Activated naive CD8-positive, alpha-beta T cell treated with anti-CD3 and anti-CD28 coated beads for 36 hours (primary cell): ENCODE measurements at places on chromosomes 5 and 9.

DNA sequence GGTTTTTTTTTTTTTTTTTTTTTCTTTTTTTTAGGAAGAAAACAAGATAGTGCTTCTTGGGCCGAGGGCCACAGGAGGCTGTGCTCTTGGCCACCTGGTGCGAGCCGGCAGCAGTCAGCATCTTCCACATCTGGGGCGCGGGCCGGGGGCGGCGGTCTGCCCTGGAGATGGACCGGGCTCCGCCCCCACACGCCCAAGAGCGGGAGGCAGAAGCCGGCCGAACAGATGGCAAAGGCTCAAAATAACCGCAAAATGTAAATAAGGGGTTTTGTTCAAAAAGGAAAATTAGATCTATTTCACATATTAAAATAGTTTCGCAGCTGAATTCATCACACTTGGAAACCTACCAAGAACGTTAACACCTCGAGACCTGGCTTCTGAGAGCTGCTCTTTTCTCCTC, 51.5 kb upstream of the UBAC1 start:
- H3K27ac ChIP-seq: no peak overlapping the region
- no peaks in the 10 kb centered on the region for H3K27me3 ChIP-seq
- no peaks in the 10 kb centered on the region for H3K4me1 ChIP-seq
- no peak overlapping the region for H3K4me3 ChIP-seq

- H3K4me3 ChIP-seq: no peak overlapping the region
These were observed 98.9 kb downstream of the CFAP95 start for GRCh38 chr9:69919461-69920061.

DNA sequence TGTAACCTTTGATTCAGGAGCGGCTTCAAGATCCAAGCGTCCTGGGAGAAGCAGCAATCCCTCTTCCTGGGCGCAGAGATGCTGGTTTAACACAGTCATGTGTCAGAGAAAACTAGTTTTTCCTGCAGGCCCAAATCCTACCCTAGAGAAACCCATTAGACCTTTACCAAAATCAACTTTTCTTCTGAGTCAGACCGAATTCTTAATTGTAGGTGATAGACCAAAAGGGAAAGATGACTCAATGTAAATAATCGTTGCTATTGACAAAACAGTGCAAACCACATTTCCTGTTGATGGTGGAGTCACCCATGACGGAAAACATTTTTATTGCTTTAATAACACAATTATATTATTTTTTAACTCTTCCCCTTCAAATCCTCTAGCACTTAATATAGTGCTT, 40.1 kb downstream of the SLC1A1 start:
- no peak overlapping the region for H3K4me3 ChIP-seq
- H3K4me1 ChIP-seq: peaks cover 12% of the 10 kb centered on the region
- H3K27ac ChIP-seq: no peak overlapping the region
- H3K36me3 ChIP-seq: peaks cover 4% of the 10 kb centered on the region
- DNase-seq: no peak

DNA sequence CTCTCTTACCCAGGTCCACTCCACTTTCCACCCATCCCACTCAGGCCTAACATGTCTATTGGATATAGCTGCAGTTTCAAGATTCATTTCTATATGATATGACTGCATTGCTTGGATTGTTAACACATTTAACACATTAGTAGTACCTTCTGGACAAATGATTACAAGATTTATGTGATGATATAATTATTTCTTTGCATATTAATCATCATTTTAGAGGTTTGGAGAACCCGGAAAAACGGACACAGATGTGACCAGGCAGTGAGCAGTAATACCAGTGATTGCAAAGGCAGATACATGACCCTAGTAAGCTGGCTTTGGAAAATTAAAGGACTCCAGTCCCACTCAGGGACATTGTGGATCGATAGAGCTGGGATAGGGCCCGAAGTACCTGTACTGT, 103.8 kb downstream of the PRR16 start:
- no peaks in the 10 kb centered on the region for H3K36me3 ChIP-seq
- no peak for DNase-seq
- H3K4me3 ChIP-seq: no peak overlapping the region
- no peak overlapping the region for H3K27ac ChIP-seq

DNA sequence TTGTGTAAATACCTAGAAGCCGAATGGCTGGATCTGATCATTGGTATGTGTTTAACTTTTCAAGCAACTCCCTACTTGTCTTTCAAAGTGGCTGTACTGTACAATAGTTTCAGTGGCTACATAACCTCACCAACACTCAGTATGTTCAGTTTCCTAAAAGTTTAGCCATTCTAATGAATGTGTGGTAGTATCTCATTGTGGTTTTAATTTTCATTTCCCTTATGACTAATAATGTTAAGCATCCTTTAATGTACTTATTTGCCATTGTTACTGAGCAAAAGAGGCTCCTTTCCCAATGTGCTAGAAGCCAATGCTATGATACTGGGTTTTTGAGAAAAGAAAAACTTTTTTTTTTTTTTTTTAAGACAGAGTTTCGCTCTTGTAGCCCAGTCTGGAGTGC, 27.8 kb upstream of the ALDOB start:
- H3K4me3 ChIP-seq: no peak overlapping the region
- DNase-seq: no peak
- H3K27ac ChIP-seq: no peak overlapping the region

- no peak overlapping the region for H3K4me3 ChIP-seq
- no peaks in the 10 kb centered on the region for H3K36me3 ChIP-seq
- no peak overlapping the region for H3K27ac ChIP-seq
- DNase-seq: no peak
- H3K4me1 ChIP-seq: no peaks in the 10 kb centered on the region
These were observed 356.4 kb upstream of the CCNH start for GRCh38 chr5:87769157-87769556.

DNA sequence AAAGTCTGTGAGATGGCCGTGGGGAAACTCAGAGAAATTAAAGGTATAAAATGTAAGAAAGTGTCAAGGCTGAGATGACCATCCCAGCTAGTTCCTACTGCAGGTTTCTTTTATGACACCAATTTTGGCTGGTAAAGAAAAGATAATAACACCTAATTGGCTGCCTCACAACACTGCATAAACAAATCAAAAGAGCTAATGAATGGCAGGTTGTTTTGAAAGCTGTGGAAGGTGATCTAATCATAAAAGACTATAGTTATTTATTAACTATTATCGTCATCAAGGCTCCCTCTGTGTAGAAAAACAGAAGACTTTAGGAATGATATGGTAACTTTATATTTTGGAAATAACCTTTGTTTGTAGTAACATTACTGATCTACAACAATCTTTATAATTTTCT, 3.5 kb upstream of the SPINK5 start:
- H3K4me1 ChIP-seq: no peaks in the 10 kb centered on the region
- no peaks in the 10 kb centered on the region for H3K27me3 ChIP-seq
- no peak for DNase-seq
- H3K36me3 ChIP-seq: no peaks in the 10 kb centered on the region
- no peak overlapping the region for H3K4me3 ChIP-seq

GRCh38 chr5:104088876-104089778, 526.5 kb upstream of the NUDT12 start:
- no peaks in the 10 kb centered on the region for H3K4me1 ChIP-seq
- H3K27ac ChIP-seq: no peak overlapping the region
- H3K27me3 ChIP-seq: no peaks in the 10 kb centered on the region
- no peak for DNase-seq
- H3K36me3 ChIP-seq: no peaks in the 10 kb centered on the region

- H3K36me3 ChIP-seq: no peaks in the 10 kb centered on the region
- no peak for DNase-seq
- peaks cover 6% of the 10 kb centered on the region for H3K27me3 ChIP-seq
- no peak overlapping the region for H3K27ac ChIP-seq
- no peaks in the 10 kb centered on the region for H3K4me1 ChIP-seq
These were observed 159.8 kb upstream of the CCDC152 start for GRCh38 chr5:42596817-42597216.

DNA sequence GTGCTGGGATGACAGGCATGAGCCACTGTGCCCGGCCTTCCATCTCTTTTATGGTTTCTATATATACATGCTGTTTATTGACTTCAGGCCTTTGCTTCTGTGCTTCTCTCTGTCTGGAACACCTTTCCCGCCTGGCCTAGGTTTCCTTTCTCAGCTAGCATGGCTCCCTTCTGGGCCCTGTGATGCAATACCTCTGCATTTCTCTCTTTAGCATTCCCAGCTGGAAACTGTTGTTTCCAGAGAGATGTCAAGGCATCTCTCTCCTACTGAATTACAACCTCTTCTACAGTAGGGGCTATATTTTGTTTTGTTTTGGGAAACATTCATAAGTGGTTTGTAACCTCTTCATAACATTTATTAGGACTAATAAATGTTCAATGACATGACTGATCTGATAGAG, 57.1 kb downstream of the RPS23 start:
- no peaks in the 10 kb centered on the region for H3K36me3 ChIP-seq
- no peak for DNase-seq

DNA sequence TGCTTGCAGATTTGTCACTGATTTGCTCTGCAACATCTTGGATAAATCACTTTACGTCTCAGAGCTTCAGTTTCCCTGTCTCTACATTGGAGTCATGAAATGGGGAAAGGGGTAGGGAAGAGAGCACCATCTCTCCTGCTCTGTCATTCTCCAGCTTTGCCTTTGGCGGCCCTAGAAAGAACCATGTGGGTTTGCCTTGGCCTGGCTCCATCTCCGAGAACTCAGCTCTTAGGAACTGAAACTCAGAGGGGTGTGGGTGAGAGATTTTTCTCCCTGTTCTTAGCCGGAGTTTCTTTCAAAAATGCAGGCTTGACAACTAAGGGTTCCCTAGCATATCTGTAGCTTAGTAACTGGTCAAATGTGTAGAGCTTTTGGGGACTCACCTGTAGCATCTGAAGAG, 123.5 kb downstream of the SMARCA2 start:
- no peak overlapping the region for H3K4me3 ChIP-seq
- no peak for DNase-seq
- no peak overlapping the region for H3K27ac ChIP-seq
- peaks cover 33% of the 10 kb centered on the region for H3K36me3 ChIP-seq
- H3K27me3 ChIP-seq: no peaks in the 10 kb centered on the region

DNA sequence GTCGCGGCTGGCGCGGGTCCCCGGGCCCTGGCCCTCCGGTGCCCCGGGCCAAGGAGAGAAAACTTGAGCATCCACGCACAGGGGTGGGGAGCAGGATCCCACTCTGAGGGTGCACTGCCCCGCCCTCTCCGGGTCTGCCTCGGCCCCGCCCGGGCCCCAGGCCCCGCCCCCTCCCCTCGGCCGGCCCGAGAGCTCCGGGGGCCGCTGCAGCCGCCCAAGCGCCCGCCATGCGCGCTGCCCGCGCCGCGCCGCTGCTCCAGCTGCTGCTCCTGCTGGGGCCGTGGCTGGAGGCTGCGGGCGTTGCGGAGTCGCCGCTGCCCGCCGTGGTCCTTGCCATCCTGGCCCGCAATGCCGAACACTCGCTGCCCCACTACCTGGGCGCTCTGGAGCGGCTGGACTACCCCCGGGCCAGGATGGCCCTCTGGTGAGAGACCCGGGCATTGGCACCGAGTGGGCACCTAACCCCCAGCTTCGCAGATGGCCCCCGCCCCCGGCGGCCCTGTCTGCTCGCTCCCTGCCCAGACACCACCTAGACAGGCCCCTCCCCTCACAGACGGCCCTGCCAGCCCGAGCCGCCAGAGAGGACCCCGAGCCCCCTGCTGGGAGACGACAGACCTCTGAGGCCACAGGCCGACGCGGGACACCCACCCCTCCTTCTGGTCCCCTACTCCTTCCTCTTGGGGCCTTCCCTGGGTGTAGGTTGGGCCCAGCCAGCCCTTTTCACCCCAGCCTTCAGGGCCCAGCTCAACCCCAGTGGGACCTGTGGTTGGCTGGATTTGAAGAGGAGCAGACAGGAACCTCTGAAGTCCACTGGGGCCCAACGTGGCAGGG, at the start of gene CERCAM:
Gene CERCAM (plus strand): TSS at position 207 of the 831 bp plus-strand sequence. CDS start 21 bp downstream, at position 228.
- no peak within 1 kb of the TSS for H3K27ac ChIP-seq
- no peaks in the 10 kb centered on the region for H3K36me3 ChIP-seq
- H3K4me1 ChIP-seq: peaks cover 10% of the 10 kb centered on the region
- DNase-seq: peak; percentile 58
- H3K27me3 ChIP-seq: peaks cover 40% of the 10 kb centered on the region

DNA sequence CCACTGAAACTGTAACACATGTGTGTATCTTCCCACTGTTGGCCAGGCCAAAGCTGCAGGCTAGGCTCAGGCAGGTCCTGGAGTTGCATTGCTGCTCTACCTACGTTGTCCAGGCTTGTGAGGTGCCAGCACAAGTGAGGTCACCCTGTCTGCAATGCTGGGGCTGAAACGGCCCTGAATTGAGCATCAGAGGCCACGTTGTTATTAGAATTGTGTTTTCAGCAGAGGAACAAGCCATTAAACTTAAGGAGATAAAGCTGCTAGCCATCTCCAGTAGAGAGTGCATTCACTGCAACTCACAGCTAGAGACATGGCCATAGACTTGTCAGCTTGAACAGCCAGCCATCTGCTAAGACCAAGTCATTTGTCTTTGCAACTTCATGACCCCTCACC, 191.8 kb downstream of the SEMA6A start:
- H3K27ac ChIP-seq: no peak overlapping the region
- no peaks in the 10 kb centered on the region for H3K27me3 ChIP-seq
- DNase-seq: no peak
- H3K36me3 ChIP-seq: peaks cover 29% of the 10 kb centered on the region
- H3K4me1 ChIP-seq: no peaks in the 10 kb centered on the region

- peak; percentile 69 for DNase-seq
- no peaks in the 10 kb centered on the region for H3K4me1 ChIP-seq
- H3K27ac ChIP-seq: no peak overlapping the region
- no peaks in the 10 kb centered on the region for H3K36me3 ChIP-seq
- no peak overlapping the region for H3K4me3 ChIP-seq
These were observed 9.1 kb upstream of the KIF12 start for GRCh38 chr9:114108016-114108833.

DNA sequence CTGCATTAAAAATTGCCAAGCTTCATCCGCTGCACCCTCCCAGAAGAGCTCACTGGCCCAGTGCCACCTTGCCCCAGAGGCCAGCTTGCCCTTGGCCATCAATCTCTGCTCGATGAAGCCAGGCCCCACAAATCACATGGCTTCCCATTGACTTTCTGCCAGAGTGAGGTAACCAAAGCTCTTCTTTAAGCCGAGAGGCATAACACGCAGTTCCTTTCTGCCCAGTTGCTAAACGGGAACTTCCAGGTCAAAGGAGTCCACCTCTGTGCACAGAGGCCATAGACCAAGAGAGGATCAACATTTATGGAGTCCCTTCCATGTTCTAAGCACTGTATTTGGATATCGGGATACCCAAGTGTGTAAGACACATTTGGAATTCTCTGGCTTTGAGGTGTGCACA, 208.8 kb downstream of the KIF4B start:
- no peaks in the 10 kb centered on the region for H3K36me3 ChIP-seq
- no peaks in the 10 kb centered on the region for H3K4me1 ChIP-seq
- no peak overlapping the region for H3K4me3 ChIP-seq

- no peak overlapping the region for H3K27ac ChIP-seq
- peaks cover 22% of the 10 kb centered on the region for H3K27me3 ChIP-seq
- no peak overlapping the region for H3K4me3 ChIP-seq
These were observed 101.1 kb downstream of the NFIB start for GRCh38 chr9:14212697-14213420.

GRCh38 chr5:73808911-73809310, 182.9 kb downstream of the ARHGEF28 start:
- H3K36me3 ChIP-seq: no peaks in the 10 kb centered on the region
- no peak for DNase-seq
- peaks cover 20% of the 10 kb centered on the region for H3K27me3 ChIP-seq
- H3K27ac ChIP-seq: no peak overlapping the region
- H3K4me1 ChIP-seq: no peaks in the 10 kb centered on the region
- no peak overlapping the region for H3K4me3 ChIP-seq

GRCh38 chr9:112354081-112354743, 20.8 kb upstream of the PTBP3 start:
- peaks cover 3% of the 10 kb centered on the region for H3K36me3 ChIP-seq
- no peak overlapping the region for H3K4me3 ChIP-seq
- DNase-seq: no peak
- H3K4me1 ChIP-seq: peaks cover 21% of the 10 kb centered on the region
- no peaks in the 10 kb centered on the region for H3K27me3 ChIP-seq

GRCh38 chr9:86782831-86783230, 164.5 kb downstream of the GAS1 start:
- no peak for DNase-seq
- no peak overlapping the region for H3K27ac ChIP-seq
- no peaks in the 10 kb centered on the region for H3K4me1 ChIP-seq
- H3K4me3 ChIP-seq: no peak overlapping the region
- H3K27me3 ChIP-seq: no peaks in the 10 kb centered on the region
